ENCODE measurements at places on chromosomes 12 and 14.

DNA sequence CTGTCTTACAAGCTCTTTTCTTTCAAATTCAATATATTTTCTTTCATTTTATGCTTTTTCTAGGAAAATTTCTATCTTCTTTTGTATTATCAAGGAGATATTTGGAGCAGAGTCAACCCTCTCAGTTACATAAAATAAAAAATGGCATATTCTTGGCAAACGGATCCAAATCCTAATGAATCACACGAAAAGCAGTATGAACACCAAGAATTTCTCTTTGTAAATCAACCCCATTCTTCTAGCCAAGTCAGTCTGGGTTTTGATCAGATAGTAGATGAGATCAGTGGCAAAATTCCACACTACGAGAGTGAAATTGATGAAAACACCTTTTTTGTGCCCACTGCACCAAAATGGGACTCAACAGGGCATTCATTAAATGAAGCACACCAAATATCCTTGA is 20.6 kb downstream of the PIK3C2G start:
- DNase-seq, result no peak

GRCh38 chr14:102092806-102093205 is 6.0 kb upstream of the HSP90AA1 start:
- DNase-seq, result no peak

- no peak for DNase-seq
These were observed 18.6 kb downstream of the AKAP3 start for GRCh38 chr12:4630262-4630661.

DNA sequence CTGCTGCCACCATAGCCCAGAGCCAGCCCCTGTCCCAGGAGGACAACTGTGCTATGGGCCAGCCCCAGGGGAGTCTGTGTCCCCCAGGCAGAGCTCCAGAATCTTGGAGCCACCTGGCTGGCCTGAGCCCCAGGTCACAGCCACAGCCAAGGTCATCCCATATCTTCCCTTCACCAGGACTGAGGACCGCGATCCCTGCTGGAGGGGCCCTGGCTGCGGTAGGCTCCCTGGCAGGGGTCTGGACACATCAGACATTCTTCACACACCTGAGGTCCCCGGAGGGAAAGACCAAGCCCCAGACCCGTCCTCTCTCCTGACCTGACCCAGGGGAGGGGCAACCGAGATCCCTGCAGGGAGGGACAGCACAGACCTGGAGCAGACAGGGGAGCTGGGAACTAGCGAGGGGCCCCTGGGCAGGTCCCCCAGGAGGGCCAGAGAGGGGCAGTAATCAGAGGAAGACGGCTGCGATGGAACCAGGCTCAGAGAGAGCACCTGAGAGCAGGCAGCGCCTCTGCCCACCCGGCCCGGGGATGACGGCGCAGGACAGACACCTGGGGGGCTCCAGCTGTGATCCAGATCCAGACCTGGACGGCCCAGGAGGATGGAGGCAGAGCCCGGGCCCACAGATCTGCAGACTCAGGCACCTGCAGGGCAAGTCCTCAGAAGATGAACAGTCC is 103.2 kb upstream of the EIF5 start:
- no peak for DNase-seq

DNA sequence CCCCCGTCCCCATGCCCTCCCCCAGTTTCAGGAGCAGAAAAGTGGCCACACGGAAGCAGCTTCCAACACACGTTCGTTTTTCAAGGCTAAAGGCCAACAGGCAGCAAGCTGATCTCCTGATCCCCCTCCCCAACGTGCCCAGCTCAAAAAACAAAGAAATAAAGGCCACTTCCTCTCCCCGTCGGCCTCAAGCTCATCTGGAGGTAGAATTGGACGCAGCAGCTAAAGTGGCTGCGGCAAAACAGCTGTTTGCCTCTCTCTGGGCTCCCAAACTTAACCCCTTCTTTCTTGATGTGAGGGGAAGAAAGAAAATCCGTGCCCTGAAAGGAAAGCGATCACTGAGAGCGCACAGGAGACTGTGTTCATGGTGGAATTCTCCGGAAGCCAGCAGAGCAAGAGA is 66.3 kb downstream of the SCARB1 start:
- no peak for DNase-seq

DNA sequence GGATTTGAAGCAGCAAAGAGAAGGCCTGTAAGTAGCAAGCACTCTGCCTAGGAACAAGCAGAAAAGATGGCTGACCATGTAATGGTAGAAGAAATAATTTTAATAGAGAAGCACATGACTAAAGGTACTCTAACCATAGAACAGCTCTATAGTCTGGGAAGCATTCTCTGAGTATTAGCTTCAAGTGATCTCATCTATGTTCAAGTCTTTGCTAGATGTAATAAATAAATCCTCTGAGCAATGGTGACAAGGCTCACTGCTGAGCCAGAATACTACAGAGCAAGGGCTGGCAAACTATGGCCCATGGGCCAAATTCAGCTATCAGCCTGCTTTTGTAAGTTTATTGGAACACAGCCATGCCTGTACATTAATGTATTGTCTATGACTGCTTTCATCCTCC is 84.8 kb downstream of the PEBP1 start:
- DNase-seq, result no peak

DNA sequence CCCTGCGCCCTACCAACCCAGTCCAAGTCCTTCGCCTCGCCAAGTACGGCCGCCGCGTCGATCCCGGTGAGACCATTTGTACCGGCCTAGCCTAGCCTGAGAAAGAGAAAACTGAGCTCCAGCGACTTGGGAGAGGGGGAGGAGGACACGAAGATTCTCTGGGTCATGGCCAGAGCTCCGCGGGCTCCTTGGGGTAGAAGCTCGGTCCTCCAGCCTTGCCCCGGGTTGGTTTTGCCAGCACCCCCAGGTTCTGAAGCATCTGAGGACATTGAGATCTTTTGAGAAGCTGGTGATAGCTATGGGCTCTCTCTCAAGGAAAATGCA is 7.3 kb downstream of the LHX5 start:
- no peak for DNase-seq

GRCh38 chr12:49548822-49549648 is 10.2 kb downstream of the KCNH3 start:
- no peak for DNase-seq

Data from progenitor cell of endocrine pancreas (in vitro differentiated cells).